Renal cortical epithelial cell (primary cell): ENCODE measurements at places on chromosomes 6 and 20. TPM values are rescaled to one million over a fixed set of nuclear protein-coding genes. Genes with fewer than 3 reads are reported as not detected.

- DNase-seq, result no peak
Measured at GRCh38 chr20:19512886-19513677, 245.0 kb upstream of the RIN2 start.

DNA sequence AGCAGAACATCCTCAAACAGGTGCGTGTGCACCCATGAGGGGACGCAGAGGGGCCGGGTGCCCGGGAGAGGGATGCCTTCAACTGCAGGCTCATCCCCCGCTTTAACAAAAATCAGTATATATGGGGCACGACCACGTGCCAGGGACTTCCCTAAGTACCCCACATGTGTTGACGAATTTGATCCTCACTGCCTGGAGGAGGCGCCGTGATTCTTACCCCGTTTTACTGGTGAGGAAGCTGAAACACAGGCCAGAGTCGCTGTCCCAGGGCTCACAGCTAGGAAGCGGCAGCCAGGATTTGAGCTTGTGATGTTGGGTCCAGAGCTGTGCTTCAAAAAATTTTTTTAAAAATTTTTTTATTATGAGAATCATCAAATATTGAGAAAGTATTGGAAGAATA, 44.8 kb downstream of the ITPR3 start:
- no peak for DNase-seq

GRCh38 chr6:40371621-40372020, 215.5 kb downstream of the LRFN2 start:
- no peak for DNase-seq

- peak; percentile 93 for DNase-seq
Measured at GRCh38 chr6:32700391-32701040, 34.1 kb upstream of the HLA-DQB1 start.

DNA sequence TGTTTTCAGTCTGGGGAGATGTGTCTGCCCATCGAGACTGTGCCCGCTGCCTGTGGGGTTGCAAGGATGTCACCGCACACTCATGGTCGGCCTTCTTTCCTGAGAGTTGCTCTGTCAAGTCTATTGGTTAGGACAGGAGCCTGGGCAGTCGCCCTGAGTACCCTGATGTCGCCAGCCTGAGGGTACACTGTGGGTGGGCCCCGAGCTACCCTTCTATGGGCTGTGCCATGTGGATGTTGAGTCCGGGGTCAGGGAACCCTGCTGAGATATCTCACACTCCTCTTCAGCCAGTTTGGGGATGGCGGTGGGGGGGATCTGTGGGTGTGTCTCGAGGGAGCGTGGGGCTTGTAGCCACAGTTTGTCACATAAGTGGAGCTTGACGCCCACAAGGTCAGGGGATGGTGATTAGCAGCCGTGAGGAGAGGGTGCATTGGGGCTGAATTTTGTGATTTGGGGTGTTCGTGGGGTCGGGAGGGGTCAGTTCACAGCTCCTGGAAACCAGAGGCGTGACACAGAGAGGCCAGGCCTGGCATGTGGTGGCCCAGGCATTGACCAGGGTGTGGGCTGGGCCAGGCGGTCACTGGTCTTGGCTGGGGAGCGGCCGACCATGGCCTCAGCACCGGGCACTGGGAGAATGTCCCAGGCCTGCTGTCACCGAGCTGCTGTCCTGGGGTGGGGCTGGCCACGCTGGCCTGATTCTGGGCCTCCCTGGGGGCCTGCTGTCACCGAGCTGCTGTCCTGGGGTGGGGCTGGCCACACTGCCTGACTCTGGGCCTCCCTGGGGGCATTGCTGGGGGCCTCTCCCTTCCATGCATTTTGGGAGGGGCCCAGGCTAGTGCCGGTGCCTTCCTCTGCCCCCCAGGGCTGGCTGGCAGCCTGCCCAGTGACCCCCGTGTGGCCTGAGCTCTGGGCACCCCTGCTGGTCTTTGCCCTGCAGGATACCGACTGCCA, 1.6 kb upstream of the NPBWR2 start:
- DNase-seq, result no peak

- DNase-seq, result no peak
Measured at GRCh38 chr20:32573167-32573851, 11.8 kb downstream of the NOL4L start.

GRCh38 chr20:57306747-57307146, 22.9 kb upstream of the SPO11 start:
- DNase-seq, result no peak

KCNK16 gene
- total RNA-seq, result not detected in 2 replicates

ULBP2 gene
- total RNA-seq, result 8.2 and 14.4 TPM in 2 replicates
